ENCODE measurements at places on chromosomes 1 and 21.
A peak's percentile ranks its signal among the peaks of the same experiment; 100 is the strongest.

DNA sequence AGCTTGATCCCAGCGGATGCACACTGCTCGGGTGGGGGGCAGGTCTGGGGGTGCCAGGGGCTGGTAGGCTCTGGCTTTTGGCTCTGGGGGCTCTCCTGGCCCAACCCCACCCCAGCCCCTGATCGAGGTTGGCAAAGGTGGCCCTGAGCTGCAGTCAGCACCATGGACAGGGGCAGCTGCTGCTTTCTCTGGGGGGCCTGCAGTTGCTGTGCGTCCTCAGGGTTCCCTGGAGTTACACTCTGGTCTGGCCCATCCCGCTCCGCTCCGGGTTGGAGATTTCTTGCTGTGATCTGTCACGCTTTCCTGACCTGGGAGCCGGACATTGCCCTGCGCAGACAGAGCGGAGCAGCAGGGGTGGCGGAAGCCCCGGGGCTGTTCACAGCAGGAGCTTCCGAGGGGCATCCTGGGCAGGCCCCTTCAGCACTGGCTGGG, 8.0 kb upstream of the PLCH2 start:
- DNase-seq: no peak

DNA sequence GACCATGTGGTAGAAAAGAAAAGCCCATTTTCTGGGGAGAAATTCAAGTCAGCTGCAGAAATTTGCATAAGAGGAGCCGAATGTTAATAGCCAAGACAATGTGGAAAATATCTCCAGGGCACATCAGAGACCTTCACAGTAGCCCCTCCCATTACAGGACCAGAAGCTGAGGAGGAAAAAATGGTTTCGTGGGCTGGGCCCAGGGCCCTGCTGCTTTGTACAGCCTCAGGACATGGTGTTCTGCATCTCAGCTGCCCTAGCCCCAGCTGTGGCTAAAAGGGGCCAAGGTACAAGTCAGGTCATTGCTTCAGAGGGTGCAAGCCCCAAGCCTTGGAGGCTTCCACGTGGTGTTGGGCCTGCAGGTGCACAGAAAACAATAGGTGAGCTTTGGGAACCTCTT, 108.3 kb downstream of the DMRTB1 start:
- no peak for DNase-seq

DNA sequence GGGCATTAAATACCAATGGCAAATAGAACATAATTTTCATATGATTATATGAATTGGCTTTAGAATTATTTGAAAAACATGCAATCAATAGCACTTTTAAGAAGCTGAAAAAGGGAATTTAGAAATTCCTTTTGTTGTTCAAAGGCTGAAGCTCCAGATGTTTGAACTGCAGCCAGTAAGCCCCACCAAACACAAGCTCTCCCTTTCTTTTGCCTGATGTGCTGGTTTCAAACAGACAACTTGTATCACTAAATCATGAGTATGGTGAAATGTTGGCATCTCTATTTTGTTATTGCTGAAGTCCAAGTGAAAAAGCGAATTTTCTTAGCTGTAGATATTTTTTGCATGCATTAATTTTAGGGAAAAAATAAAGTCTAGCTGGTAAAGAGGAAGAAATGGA, 27.5 kb upstream of the NCAM2 start:
- DNase-seq: no peak

- DNase-seq: no peak
Measured at GRCh38 chr21:27380303-27380702, 413.4 kb upstream of the ADAMTS5 start.

GRCh38 chr1:23825762-23826522, 713 bp upstream of the HMGCL start:
- DNase-seq: no peak

DNA sequence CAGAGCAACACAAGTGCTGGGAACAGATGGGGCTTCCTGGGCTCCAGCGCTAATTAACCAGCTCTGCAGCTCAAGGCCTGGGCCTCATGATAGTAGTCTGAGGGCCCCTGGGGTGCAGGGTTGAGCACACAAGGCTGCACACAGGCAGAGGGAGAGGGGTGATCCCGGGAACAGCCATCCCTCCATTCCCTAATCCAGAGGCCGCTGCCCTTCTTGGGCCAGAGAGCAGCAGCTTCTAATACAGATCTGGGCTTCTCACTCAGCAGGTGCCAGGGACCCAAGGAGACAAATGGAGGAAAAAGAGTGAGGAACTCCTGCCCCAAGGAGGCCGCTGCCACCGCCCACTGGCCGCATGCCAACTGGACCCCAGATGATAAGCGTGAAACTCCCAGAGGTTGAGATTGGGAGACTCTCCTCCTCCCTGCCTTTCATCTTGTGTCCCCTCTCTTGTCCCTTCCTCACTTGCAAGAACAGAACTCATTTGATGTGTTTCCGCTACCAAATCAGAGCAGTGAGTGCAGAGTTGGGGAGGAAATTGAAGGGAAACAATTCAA, 58.0 kb upstream of the IFNAR2 start:
- no peak for DNase-seq

DNA sequence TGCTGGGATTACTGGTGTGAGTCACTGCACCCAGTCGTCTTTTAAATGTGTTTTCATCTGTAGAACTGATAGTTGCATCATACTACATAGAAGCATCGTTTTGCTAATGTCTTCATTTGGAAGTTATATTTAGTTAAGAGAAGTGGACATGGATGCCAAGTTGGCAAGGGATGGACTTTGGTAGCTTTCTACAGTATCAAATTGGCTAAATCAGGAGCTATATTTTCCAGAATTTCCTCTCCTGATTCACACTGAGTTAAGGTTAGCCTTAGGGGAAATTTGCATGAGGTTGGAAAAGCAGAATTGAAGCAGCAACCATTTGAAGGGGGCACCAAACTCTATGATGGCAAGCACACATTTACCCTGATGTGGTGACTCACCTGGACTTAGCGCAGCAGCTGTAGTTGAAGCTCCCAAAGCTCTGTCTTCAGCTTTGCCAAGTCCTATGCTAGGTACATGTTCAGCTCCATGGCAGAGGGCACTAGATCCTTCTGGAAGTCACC, 43.9 kb downstream of the DUSP10 start:
- DNase-seq: no peak

- no peak for DNase-seq
Measured at GRCh38 chr1:153677718-153678518, 570 bp upstream of the NPR1 start.

DNA sequence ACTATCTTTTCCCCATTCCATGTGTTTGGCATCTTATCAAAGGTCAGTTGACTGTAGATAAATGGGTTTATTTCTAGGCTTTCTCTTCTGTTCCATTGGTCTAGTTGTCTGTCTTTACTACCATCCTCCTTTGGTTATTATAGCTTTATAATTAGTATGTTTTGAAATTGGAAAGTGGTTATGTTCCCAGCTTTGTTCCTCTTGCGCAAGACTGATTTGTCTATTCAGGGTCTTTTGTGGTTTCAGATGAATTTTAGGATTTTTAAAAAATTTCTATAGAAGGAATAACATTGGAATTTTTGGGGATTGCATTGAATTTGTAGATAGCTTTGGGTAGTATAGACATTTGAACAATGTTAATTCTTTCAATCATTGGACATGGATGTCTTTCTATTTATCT, 77.0 kb upstream of the NBPF4 start:
- no peak for DNase-seq

- DNase-seq: peak; percentile 88
Measured at GRCh38 chr1:67735806-67736627, 51.0 kb downstream of the GADD45A start.

- no peak for DNase-seq
Measured at GRCh38 chr1:226972931-226973330, 32.8 kb downstream of the COQ8A start.

DNA sequence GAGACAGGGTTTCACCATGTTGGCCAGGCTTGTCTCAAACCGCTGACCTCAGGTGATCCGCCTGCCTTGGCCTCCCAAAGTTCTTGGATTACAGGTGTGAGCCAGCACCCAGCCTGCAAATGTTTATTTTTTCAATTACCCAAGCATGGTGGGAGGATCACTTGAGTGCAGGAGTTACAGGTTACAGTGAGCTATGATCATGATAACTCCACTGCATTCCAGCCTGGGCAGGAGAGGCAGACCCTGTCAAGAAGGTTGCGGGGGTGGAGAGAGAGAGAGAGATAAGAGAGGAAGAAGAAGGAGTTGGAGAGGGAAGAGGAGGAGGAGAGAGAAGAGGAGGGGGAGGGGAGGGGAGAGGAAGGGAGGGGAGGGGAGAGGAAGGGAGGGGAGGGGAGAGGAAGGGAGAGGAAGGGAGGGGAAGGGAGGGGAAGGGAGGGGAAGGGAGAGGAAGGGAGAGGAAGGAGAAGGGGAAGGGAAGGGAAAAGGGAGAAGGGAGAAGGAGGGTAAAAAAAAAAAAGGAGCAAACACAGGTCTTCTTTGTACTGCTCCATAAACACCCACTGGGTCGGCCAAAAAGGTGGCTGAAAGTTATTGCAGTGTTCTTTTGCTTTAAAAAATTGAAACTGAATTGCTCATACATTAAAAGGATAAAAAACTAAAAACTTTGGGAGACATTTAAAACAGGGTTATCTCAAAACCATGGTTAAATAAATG, 5.8 kb upstream of the SLC9C2 start:
- DNase-seq: no peak

DNA sequence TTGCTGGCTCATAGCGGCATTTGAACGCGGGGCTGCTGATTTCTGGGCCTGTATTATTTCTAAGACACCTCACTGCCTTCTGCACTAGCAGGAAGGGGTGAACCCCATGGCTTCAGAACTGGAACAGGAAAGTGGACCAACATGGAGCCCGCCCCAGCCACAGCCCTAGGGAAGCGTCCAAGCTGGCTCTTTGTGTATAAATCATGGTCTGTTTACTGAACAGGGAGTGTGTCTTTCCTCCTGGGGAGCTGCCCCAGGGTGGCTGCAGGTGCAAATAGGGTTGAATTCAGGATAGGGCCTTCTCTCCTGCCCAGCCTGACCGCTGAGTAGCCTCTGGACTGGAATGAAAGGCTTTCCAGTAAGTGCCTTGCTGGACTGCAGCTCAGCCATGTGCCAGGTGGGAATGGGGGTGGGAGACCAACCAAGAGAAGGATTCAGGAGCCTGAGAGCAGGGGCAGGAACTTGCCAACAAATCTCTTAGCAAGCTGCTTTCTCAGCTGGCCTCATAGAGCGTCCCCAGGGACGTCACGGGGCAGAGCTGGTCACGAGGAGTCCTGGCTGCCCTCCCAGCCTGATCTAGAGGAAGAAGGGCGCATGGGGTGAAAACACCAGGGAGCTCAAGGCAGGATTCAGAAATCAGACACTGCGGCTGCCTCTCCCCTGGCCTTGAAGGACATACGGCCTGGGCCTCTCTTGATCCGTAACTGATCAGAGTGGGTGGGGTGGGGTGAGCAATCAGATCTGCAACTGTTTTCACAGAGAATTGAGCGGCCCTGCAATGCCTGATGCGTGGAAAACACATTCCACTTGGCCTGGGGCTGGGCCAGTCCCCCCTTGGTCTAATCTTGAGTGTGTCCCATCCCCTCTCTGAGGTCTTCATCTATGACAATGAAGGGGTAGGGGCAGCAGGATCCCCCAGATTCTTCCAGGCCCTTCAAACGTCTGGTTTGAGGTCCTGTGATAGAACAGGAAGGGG, 56.5 kb upstream of the SELENON start:
- DNase-seq: no peak

- DNase-seq: no peak
Measured at GRCh38 chr21:18204931-18205330, 39.7 kb upstream of the CHODL start.

GRCh38 chr1:243447844-243448243, 192.0 kb downstream of the SDCCAG8 start:
- no peak for DNase-seq

GRCh38 chr1:236393681-236394481, at the start of gene EDARADD:
Gene EDARADD (plus strand): TSS chr1:236394286. CDS start chr1:236394445, 159 bp downstream.
- no peak for DNase-seq

GRCh38 chr21:38327984-38328383, 71.2 kb downstream of the KCNJ15 start:
- no peak for DNase-seq

DNA sequence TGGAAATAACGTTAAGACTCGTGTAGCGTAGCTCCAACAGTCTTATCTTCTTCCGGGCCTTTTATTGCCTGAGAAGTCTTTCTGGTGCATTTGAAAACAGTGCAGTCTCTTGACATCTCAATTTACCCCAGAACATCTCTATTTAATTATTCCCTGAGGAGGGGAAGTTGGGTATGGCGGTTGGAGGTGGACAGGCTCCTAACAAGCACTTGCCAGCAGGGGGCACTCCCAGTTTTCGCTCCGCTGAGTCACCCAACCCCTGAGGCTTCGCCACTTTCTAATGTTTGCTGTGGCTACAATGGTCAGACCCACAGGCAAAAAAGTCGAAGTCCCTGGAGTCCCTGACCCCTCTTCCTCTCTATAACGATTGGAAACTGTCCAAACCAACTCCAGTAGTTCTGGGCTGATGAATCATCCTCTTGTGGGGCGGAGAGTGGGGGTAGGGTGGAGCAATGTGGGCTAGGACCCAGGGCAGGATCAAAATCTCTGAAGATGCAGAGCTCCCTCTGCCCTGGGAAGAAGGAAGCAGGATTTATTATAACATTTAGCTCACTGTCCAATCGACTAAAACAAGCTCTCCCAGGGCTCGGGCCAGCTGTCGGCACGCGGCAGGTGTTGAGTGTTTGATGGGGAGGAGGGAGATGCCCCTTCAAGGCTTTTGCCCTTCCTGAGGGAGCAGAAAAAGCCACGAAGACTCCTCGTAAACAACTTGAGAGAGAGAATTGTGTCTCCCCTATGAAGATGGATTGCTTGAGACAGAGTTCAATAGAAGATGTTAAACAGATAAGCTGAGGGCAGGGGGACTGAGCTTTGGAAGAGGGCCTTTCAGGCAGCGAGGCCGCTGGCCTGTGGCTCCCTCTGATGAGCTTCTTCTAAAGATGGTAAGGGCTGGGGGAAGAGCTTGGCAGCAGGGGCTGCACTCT, 85.7 kb downstream of the BRINP2 start:
- DNase-seq: peak; percentile 90

- no peak for DNase-seq
Measured at GRCh38 chr21:41229509-41230248, 61.7 kb downstream of the BACE2 start.

GRCh38 chr1:100076744-100077143, 56.0 kb downstream of the SASS6 start:
- no peak for DNase-seq
